T follicular helper cell (primary cell): ENCODE measurements at places on chromosomes 11 and 22.

DNA sequence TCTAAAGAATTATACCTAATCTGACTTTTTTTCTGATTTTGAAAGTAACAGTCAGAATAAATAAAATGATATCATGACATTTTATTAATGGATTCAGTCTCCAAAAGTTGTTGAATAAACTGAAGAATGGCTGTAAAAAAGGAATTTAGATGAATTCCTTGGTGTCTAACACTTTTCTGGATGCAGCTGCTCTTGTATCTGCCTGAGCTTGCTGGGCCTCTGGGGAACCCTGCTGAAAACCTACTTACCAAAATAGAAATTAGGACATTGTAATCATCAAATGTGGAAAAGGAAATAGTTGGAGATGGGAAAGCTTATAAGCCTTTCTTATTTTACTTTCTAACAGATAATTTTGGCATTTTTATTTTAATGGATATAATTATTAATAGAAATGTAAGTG, 315.7 kb upstream of the ANO5 start:
- DNase-seq, result no peak

GRCh38 chr11:82315093-82315492, 418.6 kb downstream of the FAM181B start:
- DNase-seq, result no peak

DNA sequence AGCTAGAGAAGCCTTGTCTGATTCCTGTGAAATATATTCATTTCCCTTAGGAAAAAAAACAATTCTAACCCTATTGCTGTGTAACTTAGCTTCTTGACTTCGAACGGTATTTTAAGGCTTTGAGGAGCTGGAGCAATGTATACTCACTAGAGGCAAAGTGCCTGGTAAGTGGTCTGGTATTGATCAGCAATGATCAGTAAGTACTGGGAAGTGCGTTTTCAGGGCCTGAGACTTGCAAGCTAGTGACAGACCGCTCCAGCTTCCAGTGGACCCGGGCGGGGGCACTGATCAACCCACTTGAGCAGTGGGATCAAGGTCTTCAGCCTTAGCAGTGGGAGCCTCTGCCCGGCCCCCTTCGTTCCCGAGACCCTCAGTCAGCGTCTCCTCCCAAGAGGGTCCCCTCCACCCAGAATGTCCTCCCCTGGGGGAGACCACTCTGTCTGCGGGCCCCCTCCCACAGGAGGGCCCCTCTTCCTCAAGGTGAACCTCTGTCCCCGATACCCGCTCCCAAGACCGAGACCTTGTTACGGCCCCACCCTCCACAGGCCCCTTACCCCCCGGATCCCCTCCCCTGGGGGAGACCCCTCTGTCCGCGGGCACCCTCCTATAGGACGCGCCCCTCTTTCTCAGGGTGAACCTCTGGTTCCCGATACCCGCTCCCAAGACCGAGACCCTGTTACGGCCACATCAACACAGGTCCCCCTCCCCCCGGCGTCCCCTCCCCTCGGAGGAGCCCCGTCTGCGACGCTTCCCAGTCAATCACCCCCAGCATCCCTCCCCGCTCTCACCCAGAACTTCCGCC, 452 bp upstream of the ATXN10 start:
- DNase-seq, result no peak

- no peak for DNase-seq
Measured at GRCh38 chr11:62835336-62835735, 2.7 kb upstream of the TEX54 start.

DNA sequence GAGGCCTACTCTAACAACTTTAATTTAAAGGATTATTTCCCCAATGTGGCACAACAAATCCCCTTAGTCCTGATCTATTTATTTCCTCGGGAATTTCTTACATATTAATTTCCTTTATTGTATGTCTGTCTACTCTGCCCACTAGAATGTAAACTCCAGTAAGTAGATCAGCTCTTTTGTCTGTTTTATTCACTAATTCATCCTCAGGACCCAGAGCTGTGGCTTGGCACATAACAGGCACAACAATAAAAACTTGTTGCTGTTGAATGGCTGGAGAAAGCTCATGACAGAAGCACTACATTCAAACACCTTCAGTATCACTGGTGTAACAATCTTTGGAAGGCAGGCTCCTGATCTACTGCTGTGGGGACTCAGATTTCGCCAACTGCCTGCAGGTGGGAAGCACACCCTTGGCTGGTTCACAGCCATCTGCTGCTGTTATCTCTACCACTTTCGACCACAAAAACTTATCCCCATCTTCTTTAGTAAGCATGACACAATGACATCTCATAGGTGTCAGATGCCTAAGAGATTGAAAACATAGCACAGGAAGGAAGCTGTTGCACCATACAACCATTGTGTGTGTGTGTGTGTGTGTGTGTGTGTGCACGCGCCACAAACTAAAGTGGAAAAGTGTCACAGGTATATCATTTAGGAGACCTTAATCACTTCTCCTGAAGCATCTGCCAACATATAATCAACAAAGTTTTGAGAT, 11.9 kb downstream of the HIRA start:
- no peak for DNase-seq

GRCh38 chr11:100870138-100870537, 183.1 kb downstream of the ARHGAP42 start:
- DNase-seq, result no peak

- no peak for DNase-seq
Measured at GRCh38 chr11:1943576-1943975, 3.6 kb upstream of the MRPL23 start.

GRCh38 chr22:36587289-36588154, 58.6 kb upstream of the EIF3D start:
- no peak for DNase-seq

- DNase-seq, result no peak
Measured at GRCh38 chr11:85774256-85775101, 36.5 kb downstream of the SYTL2 start.

GRCh38 chr11:6418557-6419008, 311 bp downstream of the APBB1 start:
- DNase-seq, result no peak

- no peak for DNase-seq
Measured at GRCh38 chr11:17894929-17895658, 117.8 kb downstream of the SERGEF start.

DNA sequence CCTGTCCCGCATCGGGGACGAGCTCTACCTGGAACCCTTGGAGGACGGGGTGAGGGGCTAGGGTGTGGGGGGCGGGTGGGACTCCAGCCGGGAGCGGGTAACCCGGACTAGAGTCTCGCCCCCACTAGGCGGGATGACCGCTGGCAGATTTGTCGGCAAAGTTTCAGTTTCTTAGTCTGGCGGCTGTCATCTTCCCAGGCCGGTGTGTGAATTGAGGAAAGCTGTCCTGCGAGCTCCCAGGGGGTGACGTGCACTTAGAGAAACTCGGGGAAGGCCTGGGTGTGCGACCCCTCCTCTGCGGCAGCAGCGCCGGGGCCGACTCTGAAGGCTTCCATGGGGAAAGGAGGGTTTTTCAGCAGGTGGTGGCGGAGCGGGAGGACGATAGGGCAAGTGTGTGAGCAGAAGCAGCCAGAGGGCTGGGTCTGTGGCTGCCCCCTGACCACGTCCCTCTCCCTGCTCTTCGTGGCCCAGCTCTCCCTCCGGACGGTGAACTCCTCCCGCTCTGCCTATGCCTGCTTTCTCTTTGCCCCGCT, 463 bp downstream of the RAD9A start:
- no peak for DNase-seq

- no peak for DNase-seq
Measured at GRCh38 chr11:81573367-81573766, 1160.3 kb downstream of the FAM181B start.

DNA sequence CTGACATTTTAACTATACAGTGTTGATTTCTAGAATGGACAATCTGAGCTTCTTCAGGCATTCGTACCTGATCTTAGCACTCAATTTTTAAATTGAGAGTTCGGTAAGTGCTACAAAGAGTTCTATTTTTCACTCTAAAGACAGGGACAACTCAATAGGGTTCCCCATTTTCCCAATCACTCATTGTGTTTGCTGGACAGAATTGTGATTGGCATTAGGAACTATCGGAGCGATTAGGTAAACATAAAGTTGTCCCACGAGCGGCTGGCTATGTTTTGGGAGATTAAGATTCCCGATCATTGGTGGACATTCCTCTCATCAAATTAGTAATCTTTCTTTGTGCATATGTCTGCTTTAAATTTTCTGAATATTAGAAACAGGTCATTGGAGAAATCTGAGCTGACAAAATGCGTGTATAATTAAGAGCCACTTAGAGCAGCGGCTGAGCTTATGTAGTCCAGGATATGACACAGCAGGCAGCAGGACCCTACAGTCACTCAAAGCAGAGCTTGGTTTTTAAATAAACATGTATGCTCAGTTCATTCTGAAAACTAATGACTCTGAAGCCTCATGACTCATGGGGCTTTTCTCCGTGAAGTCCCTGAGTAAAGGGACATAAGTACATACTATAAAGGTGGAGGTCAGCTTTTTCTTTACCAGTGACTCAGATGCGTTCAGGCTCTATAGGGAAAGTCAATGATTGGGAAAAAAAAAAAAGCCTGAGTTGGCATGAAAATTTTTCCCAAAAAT, 109.4 kb downstream of the GRIA4 start:
- no peak for DNase-seq

GRCh38 chr11:72744474-72744873, 7.7 kb downstream of the ARAP1 start:
- DNase-seq, result no peak

GRCh38 chr11:36130401-36130800, 158.8 kb downstream of the COMMD9 start:
- no peak for DNase-seq

GRCh38 chr11:115067900-115068530, 389.7 kb downstream of the NXPE2 start:
- DNase-seq, result no peak

DNA sequence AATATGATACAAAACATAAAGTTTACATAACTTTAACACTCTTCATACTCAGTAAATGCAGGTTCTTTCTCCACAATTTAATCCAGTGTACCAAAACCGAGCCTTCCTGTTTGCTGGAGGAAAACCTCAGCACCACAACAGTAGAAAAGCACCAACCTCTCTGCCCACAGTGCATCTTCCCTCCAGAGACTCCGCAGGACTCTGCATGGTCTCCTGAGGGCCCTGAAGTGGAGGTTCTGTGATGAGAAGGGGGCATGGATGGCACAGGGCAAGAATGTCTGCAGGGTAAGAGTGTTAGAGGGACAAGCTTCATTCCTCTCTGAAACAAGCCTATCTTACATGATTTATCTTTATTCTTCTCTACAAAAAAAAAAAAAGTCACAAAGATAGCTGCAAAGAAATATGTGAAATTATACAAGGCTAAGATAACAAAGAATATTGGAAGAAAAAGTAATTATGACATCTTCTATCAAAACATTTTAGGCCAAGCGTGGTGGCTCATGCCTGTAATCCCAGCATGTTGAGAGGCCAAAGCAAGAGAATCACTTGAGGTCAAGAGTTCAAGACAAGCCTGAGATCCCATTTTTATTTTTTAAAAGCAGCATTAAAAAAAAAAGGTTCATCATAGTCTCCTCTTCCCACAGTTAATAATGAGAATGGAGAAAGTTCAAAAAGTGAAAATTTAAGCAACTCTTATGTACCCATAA, 102.0 kb downstream of the VPREB1 start:
- no peak for DNase-seq

DNA sequence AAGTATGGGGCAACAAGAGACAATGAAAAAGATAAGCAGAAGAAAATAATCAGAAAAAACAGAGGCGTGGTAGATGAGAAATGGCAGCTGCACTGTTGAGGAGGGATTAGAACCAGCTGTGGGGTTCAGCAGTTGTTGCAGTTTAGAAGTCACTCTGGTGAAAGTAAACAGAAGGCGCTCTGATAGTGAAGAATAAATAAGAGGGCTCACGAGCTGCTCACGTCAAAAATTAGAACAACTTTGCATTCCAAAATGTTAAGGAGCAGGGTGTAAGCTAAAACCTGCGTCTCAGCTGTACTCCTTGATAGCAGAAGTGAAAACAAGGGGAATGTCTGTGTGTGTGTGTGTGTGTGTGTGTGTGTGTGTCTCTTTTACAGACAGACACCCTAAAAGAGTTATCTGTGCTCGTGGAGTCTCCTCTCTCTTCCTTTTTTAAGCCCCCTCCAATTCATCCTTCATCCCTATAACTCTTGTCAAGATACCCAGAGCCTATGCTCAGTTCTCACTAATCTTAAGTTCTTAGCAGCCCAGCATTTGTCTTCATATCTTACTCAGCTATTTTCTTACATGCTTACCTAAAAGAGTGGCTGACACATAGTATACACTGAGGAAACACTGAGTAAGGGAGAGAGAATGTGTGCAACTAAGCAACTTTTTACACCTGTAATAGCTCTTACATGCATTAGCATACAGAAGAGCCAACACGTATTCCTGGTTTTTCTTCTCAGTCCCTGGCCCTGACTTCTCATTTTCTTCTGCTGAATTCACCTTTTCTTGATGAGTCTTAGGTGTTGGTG, 8.9 kb downstream of the TTC17 start:
- DNase-seq, result no peak

DNA sequence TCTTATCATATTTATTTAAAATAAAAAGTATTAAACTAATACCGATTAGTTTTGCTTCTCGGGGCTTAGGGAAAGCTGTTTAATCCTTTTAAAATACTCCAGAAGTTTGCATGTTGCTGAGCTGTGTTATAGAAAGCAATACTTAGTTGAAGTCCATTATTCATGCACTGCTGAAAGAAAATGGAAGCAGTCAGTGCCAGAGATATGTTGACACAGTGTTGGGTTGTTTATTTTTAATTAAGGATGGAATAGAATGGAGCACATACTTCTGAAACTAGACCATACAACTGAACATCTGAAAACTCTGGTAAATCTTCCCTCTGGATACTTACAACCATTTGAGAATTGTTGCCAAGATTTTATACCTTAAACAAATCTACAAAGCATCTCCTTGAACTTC, 282.7 kb upstream of the CCDC179 start:
- no peak for DNase-seq

DNA sequence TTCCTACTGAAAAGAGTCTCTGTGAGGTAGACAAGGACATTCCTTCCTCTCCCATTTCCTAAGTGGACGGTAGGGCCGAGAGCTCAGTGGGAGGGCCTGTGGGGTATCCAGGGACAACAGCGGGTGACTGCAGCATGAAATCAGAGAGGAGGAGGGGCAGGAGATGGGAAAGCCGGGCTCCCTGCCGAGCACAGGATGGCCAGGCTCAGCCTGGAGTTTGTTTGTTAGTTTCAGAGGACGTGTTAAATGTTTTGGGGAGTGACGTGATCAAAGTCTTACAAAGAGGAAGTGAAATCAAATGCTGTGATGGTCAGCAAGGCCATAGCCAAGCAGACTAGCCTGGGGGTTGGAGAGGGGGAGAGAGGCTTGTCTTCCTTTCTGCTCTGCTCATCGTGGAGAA, 152.7 kb downstream of the ADAMTS15 start:
- no peak for DNase-seq

- DNase-seq, result no peak
Measured at GRCh38 chr11:62391642-62392425, 27.0 kb upstream of the SCGB1A1 start.
